ENCODE measurements at places on chromosomes 1 and 21.

DNA sequence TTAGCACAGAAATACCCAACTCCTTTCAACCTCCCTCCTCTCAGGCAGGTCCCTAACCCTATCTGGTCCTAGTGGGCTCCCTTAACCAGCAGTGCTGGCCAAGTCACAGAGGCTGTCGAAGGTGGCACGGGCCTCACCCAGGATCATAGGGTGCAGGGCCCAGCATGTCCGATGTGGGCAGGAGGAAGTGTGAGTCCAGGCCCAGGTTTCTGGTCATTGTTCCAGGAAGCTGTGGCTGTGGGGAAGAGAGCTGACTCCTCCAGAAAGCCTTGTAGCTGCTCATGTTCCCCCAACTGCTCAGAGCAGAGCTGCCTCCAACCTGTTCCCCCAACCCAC lies 2.4 kb downstream of the CCDC17 start:
- no peak for DNase-seq

DNA sequence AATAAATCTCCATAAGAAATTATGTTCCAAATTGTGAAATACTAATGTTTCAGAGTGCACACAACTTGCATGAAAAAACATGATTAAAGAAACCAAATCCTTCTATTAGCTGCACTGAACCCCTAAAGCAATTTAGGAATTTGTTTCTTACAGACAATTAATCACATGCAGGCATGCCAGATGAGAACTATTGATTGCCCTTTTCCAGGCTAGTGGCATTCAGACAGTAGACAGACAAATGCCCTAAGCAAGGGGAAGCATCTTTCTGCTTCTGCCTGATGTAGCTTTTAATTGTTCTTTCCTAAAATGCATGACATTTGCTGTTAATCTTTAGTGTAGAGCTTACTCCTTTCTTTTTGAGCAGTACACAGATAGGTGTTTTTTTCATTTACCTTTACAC lies 229.5 kb downstream of the DPYD start:
- DNase-seq = no peak

GRCh38 chr1:100362821-100363466 lies 10.6 kb downstream of the CDC14A start:
- no peak for DNase-seq

GRCh38 chr1:14513111-14513510 lies 85.4 kb upstream of the KAZN start:
- no peak for DNase-seq

DNA sequence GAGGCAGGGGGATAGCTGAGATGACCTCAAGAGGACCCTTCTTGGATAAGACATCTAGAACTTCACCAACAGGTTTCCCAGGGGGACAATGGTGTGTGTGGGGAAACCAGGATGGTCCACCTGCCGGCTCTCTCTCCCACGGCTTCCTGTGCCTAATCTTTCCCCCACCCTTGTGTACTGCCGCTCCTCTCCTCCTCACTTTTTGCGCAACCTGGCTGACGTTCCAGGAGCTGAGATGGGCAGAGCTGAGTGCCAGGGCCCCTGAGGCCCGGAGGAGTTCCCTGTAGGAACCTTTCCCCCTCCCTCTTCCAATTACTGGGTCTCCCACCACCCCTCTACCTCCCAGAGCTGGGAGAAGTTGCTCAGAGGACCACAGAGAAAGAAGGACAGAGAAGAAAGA lies 6.9 kb downstream of the SLC26A9 start:
- no peak for DNase-seq

DNA sequence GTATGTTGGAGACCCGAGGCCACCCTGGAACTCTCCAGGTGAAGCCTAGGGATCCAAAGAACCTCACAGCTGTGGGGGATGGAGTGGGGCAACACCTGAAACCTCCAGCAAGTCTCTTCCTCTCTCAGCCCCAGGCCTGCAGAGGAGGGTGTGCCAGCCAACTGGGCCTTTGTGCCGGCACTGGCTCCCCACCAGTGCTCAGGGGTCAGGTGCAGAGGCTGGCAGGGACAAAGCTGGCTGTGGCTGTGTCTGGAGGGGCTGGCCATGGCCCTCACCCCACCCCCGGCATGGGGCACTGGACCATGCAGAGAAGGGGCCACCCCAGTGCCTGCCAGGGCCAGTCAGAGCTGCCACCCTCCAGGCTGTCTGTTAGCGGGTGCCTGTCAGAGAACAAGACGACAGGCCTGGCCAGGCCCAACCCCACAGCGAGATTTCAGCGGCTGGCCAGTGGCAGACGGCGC lies 3.9 kb downstream of the COL18A1 start:
- DNase-seq = no peak

DNA sequence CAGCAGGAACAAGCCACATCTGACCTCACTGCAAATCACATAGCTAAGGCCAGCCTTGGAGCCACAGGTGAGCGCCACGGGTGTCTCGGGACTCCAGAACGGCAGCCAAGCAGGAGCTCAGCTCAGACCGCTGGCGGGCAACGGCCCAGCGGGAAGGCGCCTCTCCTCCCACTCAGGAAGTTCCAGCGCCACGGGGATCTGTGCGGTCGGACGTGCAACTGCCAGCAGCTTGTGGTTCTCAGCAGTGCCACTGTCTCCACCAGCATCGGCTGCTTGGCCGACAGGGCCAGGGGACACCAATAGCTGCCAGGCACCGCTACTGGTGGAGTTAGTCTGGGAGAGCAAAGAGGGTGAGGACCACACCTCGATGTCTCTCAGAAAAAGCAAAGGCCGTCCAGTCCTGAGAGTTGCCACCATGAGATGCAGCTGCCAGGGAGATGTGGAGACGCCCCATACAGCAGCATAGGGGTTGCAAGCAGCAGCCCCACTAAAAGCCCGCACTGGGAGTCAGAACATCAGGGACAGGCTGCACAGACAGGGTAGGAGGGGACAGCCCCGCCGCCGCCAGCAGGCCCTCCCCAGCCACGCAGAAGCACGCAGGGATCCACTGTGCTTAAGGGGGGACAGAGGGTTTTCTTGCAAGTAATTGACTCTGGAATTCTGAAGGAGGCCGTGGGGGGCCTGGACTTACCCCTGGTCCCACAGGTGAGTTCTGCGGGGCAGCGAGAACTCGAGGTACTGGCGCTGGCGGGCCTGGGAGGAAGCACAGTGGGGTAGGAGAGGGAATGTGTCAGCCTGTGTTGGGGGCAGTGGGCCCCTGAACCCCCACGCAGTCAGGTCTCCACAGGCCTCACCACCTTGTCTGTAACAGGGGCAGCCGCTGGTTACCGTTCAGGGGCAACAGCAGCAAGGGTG lies 83.5 kb downstream of the NPHP4 start:
- DNase-seq = no peak

DNA sequence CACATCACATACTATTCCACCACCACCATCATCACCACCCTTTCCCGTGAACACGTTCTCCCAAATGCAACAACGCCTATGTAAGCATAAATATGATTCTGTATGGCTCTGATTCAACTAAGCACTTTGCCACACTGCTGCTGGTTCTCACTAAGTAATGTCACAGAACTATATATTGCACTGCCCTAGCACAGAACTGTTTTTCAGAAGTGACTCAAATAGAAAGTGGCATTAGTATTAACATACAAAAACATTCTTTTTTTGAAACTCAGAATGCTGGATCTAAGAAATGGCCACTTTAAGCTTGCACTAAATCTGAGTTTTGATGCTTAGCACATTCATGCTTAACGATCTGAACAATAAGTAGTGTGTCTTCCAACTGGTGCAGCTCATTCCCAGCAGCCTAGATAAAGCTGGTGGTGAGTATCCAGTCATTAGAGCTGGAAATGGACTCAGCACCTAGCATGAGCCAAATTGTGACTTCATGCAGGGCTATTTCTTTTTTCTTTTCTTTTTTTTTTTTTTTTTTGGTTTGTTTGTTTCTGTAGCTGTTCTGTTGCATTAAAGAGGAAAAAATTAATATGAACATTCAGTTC lies 46.2 kb upstream of the ZC3H11B start:
- DNase-seq = no peak

DNA sequence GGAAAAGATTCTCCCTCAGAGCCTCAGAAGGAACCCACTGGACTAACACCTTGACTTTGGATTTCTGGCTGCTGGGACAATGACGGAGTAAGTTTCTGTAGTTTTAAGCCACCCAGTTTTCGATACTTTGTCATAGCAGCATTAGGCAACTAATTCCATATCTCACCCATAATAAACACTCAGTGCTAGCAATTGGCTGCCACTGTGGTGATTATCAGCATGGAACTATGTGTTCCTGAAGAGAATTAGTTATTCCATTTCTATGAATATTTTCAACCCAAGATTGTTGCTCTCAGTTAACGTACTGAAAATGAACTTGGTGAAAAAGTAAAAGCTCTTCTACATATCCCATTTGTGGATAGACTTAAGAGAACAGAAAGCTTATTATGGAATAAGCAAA lies 299.3 kb downstream of the DISC1 start:
- no peak for DNase-seq

DNA sequence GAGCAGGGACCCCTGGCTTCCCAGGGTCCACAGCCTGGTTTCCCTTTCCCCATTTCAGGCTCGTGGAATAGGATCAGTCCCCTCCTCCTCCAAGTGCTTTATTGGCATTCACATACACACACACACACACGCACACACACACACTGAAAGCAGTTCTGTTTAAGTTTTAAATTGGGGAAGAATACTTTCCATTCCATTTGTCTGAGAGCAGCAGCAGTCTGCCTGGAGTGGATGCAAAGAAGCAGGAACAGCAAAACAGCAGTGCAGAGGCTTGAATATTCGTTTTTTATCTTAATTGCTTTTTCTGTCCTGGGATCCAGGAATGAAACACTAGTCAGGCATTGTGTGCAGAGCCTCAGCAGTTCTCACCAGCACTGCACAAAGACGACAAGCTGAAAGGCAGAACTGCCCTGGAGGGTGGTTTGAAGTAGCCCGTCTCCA lies 7.1 kb downstream of the CYB561D1 start:
- no peak for DNase-seq

DNA sequence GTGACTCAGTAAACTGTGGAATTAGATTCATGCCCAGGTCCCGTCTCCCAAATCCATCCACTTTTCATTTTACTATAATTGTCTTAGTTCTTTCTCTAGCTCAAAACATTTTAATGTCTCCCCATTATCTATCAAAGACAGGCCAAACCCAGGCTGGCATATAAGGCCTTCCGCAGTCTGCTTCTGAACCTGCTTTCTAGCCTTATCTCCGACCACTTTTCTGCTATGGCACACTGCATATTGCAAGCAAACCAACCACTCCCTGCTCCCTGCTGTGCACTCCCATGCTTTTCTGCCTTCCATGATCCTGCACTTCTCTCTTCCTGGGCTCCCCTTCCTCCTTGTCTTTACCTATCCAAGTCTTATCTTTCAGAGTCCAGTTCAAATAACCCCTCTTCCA lies 17.3 kb upstream of the PIGM start:
- DNase-seq = no peak

GRCh38 chr1:20183616-20184271 lies 2.2 kb upstream of the UBXN10 start:
- DNase-seq = no peak

- DNase-seq = no peak
Observed at GRCh38 chr21:35871906-35872305, 188.4 kb downstream of the SETD4 start.

DNA sequence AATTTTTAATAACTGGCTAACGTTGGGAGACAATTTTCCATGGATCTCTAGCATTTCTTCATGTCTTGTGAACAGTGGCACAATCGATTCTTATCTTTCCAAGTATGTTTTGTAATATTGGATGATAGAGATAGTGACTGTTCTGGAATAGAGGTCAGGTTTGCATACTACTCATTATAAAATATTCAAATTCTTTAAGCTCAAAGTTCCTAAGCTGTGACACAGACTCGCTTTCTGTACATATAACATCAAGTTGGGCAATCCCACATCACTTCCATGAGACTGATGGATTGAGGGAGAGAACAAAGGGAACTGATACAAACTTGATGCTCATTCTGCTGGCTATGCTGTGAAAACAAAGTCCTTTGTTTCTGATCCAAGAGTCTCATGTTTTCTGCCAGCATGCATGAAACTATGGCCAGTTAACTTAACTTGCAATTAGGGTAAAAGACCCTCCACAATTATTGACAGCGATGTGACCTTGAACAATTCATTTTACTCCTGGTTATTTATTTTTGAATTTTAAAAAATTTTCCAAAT lies 392.4 kb downstream of the TTLL7 start:
- DNase-seq = no peak

DNA sequence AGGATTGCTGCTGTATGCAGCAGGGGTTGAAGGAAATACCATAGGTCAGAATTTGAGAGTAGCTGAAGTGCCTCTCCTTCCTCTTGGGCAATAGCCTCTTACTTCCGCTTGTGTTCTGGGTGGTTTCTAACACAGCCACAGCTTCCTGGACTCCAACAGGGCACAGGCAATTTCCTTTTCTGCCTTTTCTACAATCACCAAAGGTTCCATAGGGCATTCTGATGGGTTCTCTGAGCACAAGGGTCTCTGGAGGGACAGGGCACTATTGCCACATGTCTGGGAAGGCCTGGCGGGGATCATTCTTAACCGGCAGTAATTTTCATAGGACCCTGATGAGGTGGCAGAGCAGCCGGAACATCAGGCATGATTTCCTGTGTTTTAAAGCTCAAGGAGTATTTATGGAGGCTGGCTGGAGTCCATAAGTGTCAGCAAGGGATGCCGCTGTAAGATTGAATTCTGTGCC lies 5.5 kb upstream of the AGTRAP start:
- no peak for DNase-seq

- DNase-seq = no peak
Observed at GRCh38 chr1:11541236-11541635, 62.3 kb downstream of the DISP3 start.

DNA sequence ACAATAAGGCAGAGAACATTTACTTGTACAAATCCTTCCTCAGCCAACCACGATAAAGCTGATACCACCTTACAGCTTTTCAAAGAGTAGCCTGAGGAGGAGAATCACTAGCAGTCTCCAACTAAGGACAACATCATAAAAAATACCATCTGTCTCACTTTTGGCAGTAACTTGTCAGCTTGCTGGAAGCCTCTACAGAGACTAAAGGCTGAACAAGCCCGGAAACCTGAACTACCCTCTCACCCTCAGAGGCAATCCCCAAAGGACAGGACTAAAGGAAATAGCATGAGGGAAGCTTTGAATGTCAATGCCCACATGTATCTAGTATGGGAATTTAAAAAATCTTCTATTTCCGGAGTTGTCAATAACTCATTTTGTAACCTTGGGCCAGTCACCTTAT lies 10.6 kb downstream of the SRSF4 start:
- DNase-seq = no peak

DNA sequence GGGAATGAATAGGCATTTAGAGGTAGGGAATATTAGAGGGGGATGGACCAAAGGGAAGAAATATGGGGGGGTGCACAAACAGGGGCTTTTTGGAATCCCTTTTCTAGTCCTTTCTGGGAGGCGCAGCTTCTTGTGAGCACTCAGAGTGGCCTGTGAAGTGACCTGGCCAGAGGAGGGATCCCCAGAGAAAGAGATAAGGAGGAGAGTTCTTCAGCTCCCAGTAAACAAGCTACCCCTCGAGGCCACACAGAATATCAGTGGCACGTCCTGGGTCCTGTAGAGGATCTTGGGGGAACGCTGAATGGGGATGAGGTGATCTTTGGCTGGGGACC lies 19.4 kb downstream of the VANGL2 start:
- DNase-seq = no peak

DNA sequence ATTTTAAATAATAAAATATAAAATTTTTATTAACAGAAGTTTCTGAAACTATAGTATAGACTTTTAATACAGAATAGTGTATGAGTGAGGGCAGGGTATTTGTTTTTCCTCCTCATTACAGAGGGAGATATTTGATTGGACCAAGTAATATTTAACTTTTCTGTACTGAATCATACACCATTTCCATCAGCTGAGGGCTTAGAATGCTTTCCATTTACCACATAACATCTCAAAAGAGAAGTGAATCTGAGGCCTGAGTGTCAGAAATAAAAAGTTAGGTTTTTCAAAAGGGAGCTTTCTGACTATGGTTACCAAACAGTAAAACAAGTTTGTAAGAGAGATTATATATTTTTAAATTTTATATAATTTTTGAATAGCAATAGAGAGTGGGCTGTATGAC lies 29.5 kb downstream of the TLCD4 start:
- no peak for DNase-seq

Measured in NCI-H1417 treated with DMSO at 0.1 percent for 48 hours (cell line).